ENCODE measurements at places on chromosomes 11 and 22.

GRCh38 chr11:61783717-61784505 is 8.5 kb downstream of the TMEM258 start:
- DNase-seq, result no peak

DNA sequence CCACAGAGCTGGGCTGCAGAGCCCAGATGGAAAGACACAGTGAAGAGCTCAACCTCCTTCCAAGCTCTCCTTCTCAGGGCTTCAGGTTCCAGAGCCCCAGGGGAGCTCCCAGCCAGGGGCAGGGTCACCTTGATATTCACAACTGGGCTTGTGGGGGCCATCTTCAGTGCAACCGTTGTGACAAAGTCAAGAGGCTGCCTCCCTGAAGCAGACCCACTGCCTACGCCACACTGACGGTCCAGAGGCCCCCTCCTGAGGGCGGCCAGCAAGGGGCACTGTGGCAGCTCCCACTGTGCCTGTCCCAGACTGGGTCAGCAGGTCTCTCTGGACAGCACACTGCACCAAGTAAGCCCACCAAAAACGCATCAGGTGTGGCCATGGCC is 84.1 kb downstream of the DGCR2 start:
- DNase-seq, result no peak

DNA sequence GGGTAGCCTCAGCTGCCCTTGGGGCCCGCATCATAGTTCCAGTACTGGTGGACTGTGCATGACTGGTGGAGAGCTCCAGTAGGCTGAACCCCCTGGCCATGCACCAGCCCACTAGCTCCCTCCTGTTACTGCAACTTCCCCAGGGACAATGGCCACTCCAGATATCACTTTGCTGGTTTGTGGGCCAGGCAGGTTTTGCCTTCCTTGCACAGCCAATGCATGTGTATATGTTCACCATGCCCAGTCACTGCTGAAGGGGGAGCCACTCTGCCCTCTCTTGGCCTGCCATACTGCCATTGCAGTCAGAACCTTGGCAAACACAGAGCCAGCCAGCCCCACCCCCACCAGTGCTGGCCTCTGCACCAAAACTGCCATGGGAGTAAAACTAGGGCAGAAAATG is 2095.3 kb upstream of the RAG2 start:
- no peak for DNase-seq

DNA sequence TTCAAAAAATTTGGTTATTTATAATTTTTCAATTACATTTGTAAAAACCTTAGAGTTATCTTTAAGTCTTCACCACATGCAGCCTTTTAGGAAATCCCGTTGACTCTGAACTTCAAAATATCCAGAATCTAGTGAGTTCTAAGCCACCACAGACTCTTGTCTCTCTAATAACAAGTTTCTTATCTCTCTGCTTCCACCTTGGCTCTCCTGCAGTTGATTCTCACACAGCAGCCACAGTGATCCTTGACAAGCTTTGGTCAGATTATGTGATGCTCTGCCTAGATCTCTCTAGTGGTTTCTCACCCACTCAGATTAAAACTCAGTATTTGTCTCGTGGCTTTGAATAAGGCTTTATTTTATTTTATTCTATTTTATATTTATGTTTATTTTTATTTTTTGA is 8.6 kb downstream of the HSD17B12 start:
- DNase-seq, result no peak

DNA sequence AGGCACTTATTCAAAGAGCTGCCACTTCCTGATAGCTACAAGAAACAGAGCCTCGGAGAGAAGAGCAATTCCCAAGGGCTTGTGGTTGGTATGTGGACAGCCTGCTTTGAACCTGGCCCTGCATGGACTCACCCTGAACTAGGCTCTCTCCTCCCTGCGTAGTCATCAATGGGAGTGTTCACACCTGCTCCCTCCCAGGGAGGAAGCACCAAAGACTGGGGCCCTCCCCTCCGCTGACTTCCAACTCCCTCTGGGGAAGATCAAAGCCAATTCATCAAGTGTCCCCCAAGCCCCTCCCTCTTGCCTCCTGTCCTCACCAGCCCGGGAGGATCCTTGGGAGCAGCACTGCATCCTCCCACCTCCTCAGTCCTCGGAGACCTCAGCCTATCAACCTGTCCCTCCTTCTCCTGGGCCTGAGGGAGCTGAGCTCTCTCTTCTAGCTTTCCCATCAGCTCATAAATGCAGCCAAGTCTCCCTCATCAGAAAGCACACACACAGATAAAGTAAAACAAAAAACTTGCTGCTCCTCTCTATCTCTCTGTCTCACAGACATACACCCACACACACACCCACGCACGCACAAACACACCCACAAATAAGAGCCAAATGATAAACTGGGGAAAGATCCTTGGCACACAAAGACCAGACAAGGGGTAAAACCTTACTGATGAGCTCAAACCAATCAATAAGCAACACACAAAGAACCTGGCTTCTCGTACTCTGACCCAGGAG is 3.3 kb downstream of the A4GALT start:
- no peak for DNase-seq

GRCh38 chr11:44310463-44311272 is 729 bp upstream of the ALX4 start:
- no peak for DNase-seq

DNA sequence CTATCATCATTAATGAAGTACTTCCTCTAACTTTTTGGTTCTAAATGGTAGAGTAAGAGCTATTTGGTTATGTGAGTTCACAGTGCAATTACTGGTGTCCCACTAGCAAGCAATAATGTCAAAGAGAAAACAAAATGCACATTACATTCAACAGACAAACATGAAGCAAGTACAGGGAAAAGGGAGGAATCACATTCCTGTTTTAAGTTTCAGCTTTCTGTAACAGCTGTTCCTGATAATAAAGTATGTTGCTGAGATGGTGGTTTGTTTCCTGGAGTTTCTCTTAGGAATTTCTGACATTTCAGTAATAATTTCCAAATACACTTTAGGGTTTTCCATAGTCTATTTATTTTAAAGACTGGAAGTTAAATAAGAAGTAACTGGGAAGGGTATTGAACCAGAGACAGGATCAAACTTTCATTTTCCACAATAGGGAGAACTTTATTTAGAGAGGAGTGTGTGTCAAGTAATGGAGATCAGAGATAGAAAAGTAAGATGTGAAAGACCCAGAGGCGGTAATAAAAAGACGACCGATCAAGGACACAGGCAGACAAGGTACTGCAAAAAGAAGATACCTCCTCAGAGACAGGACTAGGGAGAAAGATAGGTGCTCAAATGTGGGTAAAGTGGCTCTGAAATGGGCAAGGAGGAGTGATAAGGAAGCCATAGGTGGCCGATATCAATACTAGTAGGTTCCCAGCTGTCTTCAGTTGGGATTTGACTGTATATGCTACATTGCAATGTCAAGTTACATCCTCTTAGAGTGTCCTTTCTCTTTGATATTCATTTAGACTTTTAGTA is 20.8 kb upstream of the CLNS1A start:
- DNase-seq, result no peak

DNA sequence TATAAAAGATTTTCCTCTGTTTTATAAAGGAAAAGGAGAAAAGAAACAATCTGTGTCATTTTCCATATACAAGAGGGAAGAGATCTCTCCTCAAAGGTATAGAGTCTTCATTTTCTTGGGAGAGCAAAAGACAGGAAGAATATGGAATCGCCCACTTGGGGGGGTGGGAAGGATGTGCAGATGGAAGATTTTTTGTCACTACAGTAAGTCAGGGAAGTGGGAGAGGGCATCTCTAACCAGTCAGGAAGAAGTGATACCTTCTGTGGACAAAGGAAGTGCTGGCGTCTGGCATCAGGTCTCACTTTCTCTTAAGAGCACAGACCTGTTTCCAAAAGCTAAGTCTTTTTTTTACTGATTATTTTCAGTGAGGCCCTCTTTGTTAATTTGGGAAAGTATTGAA is 1.4 kb downstream of the PRR14L start:
- DNase-seq, result no peak

- DNase-seq, result no peak
These were observed 57.0 kb downstream of the PRMT3 start for GRCh38 chr11:20444535-20444934.

GRCh38 chr11:72030472-72031045 is 31.9 kb downstream of the IL18BP start:
- DNase-seq, result no peak

- no peak for DNase-seq
These were observed 9.5 kb downstream of the RBMXL2 start for GRCh38 chr11:7098235-7098832.

DNA sequence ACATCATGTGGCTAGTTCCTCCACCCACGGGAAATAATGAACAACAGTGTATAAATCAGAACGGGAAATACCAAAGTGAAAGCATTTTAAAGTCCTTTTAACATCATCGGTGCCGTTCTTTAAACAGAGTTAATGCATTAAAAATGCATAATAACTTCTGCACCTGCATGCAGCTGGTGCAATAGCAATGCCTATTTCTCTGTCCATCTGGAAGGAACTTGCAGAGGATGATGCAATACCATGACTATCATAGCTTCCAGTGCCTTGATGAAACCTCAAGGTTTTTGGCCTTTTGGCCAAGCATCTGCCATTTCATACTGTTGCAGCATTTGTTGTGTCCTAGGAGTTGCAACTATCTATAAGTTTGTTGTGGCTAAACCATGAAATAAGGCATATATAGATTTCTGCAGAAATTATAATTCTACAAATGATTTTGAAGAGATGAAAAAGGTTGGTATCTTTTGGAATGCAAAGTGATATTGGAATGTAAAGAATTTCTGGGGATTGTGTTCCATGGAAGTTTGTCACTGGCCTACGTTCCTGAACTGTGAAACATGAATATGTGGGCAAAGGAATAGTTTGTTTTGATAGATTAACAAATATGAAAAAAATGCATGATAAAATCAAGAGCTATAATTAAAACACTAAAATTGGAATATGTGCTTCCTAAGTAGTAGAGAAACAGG is 9.8 kb upstream of the EIF3F start:
- DNase-seq, result no peak

GRCh38 chr22:49432211-49432896 is 395.3 kb downstream of the BRD1 start:
- no peak for DNase-seq

- DNase-seq, result no peak
These were observed 107.7 kb downstream of the CEP164 start for GRCh38 chr11:117435326-117435725.

DNA sequence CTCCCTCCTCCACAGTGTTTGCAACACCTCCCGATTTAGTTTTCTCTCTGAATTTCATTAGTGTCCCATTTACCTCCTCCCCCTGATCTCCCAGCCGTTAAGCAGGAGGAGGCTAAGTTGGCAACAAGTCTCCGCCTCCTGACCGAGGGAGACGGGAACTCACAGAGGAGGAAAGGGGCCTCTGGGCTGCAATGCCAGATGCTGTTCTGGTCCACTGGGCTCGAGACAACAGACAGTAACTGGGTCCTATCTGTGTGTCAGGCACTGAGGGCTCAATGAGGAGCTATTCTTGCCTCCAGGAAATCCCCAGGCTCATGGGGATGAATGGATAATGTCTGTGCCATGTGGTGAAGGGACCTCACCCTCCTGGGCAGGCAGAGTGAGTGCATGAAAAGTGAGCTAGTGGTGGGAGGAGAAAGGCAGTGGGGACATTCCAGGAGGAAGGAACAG is 228.1 kb downstream of the TENM4 start:
- no peak for DNase-seq

GRCh38 chr11:6142936-6143335 is 27.2 kb downstream of the OR52B2 start:
- DNase-seq, result no peak

DNA sequence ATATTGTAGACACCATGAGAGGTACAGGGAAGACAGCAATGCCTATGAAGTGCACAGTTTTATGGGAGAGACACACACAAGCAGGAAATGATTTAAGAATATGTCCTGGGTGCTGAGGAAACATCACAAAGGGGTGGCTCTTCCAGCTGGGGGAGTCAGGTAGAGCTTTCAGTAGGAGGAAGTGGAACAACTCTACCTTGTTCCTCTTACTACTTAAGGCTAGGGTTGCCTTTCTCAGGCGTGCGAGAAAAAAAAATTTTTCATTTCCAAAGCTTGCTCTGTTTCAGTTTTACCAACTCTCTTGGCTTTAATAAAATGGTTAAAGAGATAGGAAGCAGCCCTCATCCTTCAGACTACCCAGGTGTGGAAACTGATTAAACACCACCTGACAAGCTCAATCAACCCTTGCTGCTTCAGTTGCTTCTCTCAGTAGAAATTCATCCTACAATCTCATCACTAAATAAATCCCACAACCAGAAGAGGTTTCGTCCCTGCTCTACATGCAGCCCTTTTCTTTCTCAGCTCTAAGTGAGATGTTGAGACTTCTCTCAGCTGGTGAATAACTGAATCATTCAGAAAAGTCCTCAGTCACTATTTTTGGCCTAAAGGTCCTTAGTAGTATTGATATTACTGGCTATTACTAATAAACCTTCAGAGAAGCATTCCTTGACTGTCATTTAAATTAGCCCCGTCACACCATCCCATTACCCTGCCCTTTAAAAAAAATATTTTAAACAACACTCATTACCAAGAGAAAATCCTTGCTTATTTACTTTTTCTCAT is 5.9 kb downstream of the ABTB2 start:
- DNase-seq, result no peak

DNA sequence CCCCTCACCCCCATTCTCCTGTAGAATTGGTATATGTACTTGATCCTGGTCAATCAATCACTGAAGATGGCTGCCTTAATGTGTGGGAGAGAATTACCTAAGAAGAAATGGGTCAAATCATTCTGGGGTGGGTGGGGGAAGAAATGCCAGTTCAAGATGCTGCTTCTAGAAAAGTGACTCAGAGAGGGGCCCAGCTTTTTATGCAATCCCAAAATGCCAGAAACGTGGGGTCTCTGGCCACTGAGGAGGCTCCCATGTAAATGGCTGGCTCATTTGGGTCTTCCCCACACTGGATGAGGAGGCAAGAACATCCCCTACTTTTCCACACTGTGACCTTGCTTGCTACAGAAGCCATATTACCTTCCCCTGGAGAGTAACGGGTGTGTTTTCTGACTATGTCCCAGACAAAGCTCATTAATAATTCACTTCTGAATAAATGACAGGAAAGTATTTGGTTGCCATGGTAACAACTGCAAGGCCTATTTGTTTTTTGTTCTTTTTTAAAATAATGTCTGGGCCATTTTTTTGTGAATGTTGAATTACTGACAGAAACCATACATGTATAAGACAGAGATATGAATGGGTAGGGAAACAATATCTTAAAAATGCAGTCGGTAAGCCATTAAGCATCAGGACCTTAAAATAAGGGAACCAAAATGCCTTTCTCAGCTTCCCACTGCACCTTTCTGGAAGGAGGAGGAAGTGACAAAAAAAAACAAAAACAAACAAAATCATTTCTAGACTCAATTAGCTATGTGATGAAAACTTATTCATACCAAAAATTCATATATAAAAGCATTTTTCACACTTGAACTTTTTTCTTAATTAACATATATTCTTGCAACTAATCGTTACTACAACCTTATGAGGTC is 32.0 kb downstream of the SLC1A2 start:
- no peak for DNase-seq

DNA sequence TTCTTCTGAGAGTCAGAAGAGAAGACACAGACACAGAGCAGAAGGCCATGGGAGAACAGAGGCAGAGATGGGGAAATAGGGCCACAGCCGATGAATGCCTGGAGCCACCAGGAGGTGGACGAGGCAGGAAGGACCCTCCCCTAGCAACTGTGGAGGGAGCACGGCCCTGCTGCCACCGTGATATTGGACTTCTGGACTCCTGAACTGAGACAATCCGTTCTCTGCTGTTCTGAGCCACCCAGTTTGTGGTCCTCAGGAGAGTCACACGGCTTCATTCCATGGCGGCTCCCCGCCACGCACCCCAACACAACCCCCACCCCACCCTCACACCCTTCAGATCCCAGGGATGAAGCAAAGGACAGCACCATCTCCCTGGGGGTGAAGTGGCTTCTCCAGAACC is 338.1 kb downstream of the CTTN start:
- no peak for DNase-seq

All from stimulated activated CD4-positive, alpha-beta T cell treated with anti-CD3 and anti-CD28 coated beads, Interleukin-4, amount 100 ng/mL, for 4 hours (primary cell).